ENCODE measurements at places on chromosomes 3 and 15.

- no peak for DNase-seq
Observed at GRCh38 chr3:37221407-37221806, 47.0 kb upstream of the LRRFIP2 start.

- DNase-seq: no peak
Observed at GRCh38 chr3:69671082-69671952, 67.9 kb upstream of the MITF start.

DNA sequence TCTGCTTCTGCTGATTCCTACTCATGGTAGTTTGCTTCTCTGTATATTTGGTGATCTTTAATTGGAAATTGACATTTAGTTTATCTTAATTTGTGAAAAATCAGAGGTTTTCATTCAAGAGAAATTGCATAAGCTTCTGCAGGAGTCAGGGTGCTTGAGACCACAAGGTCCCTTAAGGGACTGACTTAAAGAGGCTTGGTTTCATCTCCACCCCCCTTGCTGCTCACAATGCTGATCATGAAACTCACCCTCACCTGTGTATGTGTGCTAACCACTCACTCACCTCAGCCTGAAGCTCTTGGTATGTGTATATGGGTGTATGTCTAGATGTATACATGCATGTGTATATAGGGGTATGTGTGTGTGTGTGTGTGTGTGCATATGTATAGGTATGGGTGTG lies 11.4 kb downstream of the PGPEP1L start:
- no peak for DNase-seq

GRCh38 chr15:64125978-64126377 lies 25.6 kb upstream of the SNX22 start:
- no peak for DNase-seq

DNA sequence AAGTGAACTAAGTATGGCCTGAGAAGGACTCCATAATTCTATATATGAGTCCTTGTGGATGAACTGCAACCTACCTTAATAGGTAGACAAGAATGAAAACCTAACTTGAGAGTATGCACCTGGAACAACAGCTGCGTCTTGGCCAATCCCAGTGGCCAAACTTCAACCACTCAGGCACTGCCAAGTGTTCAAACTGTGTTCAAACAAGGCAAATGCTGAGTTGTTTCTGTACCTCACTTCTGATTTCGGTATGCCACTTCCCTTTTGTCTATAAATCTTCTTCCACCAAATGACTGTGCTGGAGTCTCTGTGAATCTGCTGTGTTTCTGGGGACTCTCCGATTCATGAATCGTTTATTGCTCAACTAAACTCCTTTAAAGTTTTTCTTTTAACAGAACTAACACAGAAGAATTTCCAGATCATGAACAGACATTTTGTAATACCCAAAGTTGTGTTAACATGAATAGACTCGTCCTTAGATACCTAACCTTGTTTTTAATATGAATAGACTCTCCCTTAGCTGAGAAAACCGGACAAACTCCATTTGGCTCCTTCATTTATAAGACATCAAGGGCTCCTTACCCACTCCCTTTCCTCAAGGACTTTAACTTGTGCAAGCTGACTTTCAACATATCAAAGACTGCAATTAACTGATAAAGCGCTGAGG lies 4.1 kb downstream of the ZNF717 start:
- no peak for DNase-seq

- DNase-seq: no peak
Observed at GRCh38 chr3:44030687-44031305, 210.9 kb upstream of the TOPAZ1 start.

DNA sequence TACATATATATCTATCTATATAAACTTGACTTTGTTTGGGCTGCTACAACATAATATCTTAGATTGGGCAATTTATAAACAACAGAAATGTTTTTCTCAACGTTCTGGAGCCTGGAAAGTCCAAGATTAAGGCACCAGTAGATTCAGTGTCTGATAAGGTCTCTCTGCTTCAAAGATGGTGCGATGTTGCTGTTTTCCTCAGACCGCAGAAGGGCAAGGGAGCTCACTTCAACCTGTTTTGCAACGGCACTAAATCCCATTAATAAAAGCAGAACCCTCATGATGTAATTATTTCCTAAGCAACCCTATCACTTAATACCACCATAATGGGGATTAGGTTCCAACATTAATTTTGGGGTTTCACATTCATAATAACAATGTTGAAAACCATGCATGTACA lies 1134.8 kb downstream of the NSUN3 start:
- DNase-seq: no peak

- no peak for DNase-seq
Observed at GRCh38 chr15:57223345-57223744, 153.0 kb upstream of the CGNL1 start.

- no peak for DNase-seq
Observed at GRCh38 chr15:90419206-90419605, 31.2 kb downstream of the IQGAP1 start.

DNA sequence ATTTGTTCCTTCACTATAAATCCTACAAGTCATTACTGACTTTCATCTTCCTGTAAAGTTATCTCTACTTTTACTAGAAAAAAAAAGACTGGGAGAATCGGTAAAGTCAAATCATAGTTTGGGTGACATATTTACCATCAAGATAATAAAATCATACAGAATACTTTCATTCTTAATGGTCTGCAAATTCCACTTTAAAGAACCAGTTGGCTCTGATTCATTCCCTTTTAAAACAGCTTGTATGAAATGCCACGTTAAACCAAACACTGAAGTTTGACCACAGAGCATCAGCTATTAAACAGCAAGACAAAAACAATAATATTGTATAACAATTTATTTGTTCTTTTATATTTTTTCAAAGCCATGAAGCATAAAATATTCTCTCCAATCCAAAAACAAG lies 100.7 kb downstream of the FBN1 start:
- DNase-seq: no peak

DNA sequence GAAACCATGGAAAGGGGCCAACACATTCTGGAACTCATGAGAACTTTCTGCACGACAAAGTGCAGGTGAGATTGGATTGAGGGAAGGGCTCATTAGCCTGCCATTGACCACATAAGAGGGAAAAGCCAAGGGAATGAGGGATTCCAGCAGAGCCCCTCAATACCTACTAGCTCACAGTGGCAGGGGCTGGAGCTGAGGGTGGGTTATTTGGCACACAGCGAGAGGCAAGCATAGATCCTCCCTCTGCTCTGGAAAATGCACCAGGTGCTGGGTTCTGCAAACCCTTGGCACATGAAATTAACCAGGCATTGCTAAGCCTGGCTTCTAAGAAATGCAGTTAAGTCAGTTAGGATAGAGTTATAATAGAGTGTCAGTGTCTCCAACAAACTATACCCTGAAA lies 60.8 kb downstream of the IL16 start:
- DNase-seq: no peak

GRCh38 chr15:63019511-63020109 lies 22.9 kb upstream of the TPM1 start:
- no peak for DNase-seq

DNA sequence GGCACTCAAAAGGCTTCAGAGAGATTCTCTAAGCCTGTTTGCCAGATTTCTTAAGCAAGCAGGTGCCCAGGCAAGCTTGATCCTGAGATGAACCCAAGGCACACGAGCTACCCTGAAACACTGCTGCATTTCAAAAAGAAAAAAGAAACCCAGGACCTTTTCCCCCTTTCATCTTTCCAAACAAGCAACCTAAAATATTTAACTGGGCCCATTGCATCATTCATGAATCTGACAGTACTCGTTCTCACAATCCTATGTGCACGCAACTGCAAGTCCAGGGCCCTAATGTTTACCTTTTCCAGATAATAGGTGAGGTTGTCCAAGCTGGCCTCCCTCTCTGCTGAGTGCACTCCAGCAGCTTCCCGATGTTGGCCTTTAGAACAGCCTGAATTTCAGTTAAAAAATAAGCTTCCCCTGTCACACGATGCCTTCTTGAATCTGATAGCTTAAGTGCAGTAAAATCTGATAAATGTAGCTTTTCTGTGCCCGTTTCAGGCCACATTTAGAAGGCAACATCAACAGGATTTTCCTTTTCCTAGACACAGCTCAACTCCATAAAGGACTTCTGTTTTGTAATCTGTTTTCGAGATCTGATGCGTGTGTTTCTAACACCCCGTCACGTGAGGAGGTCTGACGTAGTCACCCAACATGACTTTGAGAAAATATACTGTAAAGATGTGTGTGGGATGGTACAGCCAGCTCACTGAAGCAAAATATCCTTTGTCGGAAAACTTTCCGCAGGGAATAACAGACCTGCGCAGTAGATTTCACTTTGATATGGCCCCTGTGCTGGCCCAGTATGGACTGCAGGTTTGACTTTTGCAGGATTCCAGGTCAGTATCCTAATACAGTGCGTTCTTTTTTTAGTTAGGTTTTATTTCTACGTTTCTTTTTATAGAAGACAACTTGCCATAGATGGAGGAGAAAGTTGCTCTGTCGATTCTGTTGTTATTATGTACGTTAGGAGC lies 55.1 kb upstream of the RASA2 start:
- DNase-seq: no peak

GRCh38 chr3:44045476-44046275 lies 196.0 kb upstream of the TOPAZ1 start:
- no peak for DNase-seq

GRCh38 chr15:39135989-39136388 lies 444.9 kb upstream of the THBS1 start:
- DNase-seq: no peak

DNA sequence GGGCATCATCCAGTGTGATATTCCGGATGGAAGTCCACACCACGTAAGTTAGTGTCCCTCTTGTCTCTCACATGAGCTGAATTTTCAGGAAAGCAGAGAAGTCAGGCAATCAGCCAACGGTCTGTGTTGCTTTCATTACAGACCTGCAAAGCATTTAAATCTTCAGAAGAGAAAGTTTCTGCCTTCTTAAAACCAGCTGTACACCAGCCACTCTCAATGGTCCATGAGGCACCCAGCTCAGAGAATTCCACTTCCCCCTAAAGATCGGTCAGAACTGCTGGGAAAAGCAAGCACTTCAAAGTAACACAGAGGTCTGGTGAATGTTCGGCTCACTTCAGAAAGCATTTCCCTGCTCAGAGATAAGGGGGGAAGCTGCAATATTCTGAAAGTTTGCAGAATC lies 903.7 kb downstream of the EPHA3 start:
- DNase-seq: no peak

DNA sequence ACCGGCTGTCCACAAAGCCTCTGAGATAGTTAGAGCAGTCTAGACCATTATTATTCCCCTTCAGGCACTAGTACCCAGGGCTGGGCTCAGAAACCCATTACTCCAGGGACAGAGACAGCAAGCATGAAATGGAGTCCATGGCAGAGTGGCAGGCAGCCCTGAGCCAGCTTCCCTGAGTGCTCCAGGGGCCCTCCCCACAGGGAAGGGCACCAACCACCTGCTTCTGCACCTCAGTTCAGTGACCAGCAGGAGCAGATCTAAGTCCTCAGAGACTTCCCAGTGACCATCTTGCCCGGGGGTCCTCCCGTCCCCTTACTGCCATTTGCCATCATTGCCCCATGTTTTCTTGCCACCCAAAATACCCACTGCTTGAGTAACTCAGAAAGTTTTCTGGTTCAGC lies 62.0 kb downstream of the DAPK2 start:
- DNase-seq: no peak

- no peak for DNase-seq
Observed at GRCh38 chr3:192215-192929, 4.2 kb upstream of the CHL1 start.

DNA sequence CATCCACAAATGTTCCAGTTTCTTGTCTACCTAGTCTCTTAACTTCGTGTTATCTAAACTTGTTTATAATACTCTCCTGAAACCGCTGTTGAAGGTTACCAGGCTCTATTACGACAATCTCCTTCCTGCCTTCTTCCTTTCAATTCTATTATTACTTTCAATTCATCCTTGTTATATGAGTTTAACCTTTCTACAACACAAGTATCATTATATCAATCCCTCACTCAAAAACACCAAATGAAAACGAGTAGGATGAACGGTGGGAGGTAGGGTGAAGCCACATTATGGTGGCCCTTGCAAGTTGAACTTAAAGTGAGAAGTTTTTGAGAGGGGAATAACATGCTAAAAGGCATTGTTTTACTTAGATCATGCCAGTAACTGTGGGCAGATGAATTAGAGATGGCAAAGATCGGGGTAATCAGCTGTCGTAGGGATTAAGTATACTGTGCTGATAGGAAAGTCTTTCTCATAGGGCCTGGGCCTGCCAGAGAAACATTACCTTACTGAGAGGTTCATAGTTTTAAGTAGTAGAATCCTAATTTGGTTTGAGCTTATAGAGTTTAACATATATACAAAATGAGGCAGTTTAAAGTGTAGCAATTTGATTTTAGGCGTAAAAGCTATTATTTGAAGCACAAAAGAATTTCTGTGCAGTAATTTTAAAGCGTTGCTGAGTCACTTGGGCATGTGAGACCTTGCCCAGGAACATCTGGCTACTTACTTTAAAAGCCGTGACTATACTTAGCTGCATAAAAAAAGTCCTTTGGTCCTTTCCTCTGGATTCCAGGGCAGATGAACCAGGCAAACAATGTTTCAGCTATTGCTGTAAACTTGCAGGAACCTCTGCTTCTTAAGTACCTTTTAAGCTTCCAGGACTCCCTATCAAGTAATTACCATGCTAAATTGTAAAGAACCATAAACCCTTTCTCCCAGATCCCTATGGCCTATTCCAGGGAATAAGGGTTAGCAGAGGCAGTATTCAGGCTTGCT lies 3.3 kb upstream of the CEP97 start:
- DNase-seq: no peak

All from stimulated activated CD8-positive, alpha-beta memory T cell treated with anti-CD3 and anti-CD28 coated beads, Interleukin-7, amount 100 ng/mL, for 24 hours (primary cell).